ENCODE measurements at places on chromosomes 12 and 14.

DNA sequence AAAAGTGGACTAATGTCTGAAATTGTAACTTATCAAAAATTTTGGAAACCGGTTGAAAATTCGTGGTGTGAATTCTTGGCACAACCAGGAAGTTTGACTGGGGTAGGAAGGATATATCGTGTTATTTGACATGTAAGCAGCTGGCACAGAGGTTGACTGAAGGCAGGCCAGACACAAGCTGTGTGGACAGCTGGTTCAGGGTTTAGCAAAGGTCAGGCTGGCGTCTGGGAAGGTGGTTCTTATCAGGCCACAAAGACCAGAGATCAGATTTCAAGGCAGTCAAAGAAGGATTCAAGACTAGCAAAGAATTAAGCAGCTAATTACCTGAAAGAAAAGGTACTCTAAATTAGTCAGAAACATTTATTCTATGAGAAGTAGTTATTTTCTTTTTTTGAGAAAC lies 450.2 kb upstream of the MDGA2 start:
- DNase-seq, result no peak

DNA sequence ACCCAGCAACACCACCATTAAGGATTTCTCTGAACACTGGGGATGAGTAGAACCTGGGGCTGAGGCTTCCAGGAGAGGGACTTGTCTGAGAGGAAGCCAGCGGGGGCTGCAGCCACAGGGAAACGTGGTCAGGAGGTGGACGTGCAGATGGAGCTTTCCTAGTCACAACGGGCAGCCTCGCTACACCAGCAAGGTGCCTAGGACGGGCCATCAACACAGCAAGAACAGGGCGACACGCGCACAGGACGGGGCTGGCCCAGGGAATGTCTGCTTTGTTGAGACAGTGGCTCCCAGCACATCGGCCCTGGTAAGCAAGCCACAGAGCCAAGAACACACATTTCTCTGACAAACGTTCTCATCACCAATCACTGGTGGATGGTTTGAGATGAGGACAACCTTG lies 25.3 kb downstream of the ANKLE2 start:
- DNase-seq, result no peak

DNA sequence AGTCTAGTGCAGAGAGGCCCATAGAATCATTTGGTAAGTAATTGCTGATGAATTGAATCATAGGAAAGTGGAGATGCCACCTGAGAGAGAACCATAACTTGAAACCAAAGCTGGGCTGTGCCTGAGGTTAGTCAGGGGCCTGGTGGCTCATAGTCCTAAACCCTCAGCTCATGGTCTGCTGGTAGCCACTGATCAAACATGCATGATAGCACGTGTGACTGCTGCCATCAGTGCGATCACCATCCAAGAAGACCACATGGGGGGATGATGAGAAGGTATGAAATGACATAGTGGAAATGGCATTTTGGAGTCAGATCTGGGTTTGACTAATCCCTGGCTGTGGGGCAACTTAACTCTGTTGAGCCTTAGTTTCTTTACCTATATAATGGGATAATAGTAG lies 190.5 kb downstream of the CACNA1C start:
- DNase-seq, result no peak

DNA sequence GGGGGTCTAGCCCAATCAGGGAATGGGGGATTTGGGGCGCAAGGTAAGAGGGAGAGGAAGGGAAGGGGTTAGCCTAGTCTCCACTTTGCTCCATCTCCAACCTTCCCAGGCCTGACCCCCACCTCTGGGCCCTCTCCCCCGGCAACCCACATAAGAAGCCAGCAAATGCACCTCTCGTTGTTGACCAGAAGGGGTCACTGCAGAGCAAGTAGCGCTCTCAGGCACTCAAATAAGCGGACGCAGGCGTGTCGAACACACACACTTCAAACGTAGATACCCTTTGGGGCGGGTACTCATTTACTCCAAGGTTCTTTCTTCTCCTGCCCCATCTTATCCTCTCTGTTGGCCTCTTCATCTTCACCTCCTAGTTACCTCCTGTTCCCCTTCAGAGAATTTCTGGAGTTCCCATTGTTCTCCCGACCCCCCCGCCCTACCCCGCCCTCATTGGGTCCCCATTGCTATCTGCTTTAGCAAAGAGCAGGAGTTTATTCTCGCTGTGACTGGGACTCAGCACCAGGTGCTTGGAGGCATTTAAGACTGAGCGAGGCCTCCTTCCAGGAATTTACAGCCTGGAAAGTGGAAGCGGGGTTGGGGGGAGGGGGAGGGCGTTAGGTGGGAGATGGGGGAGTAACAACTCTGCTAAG lies 1.5 kb upstream of the SRRM4 start:
- peak; percentile 42 for DNase-seq

GRCh38 chr14:65038966-65039365 lies 52.3 kb downstream of the FNTB start:
- no peak for DNase-seq

Measured in HCT116 (cell line).